ENCODE measurements at places on chromosomes 4 and X.

DNA sequence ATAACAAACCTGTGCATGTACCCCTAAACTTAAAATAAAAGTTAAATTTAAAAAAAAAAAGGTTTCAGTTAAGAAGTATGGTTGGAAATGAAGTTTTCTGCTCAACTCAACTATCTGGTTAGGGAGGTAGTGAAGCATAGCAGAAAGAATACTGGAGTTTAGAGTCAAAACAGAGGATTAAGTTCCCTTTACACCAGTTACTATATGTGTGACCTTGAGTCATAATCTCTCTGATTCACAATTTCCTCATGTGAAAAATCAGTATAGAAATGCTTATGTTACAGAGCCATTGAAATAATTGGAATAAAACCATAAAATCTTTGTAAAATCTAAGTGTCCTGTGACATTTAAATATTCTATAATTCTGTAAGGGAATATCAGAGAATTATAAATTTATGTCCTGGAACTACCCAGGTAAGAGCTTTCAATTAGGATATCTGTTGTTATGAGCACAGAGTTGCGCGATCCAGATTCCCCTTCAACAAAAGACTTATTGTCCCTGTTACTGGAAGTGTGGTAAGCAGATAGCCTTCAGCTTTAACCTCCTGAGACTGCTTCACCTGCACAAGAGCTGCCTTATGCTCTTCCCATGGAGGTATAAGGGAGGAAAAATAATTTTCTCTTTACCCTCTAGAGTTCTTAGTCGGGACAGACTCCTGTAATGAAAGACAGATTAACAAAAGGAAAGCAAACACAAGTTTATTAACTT, 203.8 kb upstream of the NRK start:
- DNase-seq = no peak

- no peak for DNase-seq
These were observed 64.9 kb downstream of the RBPJ start for GRCh38 chr4:26385690-26386089.

- DNase-seq = no peak
These were observed 823.0 kb downstream of the FAT4 start for GRCh38 chr4:126137782-126138170.

GRCh38 chr4:78184584-78184983, 127.5 kb downstream of the FRAS1 start:
- no peak for DNase-seq

GRCh38 chr4:86919561-86920223, 15.1 kb upstream of the AFF1 start:
- DNase-seq = no peak

- no peak for DNase-seq
These were observed 23.2 kb upstream of the ANOS1 start for GRCh38 chrX:8755116-8755515.

GRCh38 chr4:55215087-55215486, 89.7 kb upstream of the KDR start:
- DNase-seq = no peak

DNA sequence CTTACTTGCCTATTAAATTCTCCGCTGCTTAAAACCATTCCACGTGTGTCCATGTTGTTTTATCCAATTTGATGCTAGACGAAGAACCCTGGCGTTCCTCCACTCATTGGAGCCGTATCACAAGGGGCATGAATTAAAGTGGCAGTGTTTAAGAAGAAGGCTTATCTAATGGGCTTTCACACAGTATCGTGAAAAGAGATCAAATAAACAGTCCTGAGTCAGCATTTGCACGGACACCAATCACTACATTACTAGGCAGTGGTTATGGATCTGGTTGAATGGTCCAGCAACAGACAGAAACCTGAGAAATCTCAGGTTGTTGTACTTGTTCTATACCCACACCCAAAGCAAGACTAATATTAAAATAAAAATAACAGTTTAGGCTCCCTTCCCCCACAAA, 671.6 kb downstream of the FAT4 start:
- DNase-seq = no peak

DNA sequence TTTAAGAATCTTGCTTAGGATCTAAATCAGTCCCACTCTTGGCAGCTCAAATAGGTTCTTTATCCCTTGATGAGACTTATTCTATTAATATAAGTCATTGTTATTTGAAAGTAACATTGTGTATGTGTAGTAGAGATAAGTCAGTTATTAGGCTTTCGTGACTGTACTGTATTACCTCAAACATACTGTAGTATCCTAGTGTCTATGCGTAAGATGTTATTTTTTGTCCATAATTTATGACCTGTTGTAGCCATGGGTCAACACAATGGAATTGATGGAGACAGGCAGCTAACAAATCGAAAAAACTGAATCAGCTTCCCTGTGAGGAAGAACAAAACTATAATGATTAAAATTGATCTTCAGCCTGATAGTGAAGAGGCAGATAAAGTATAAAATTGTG, 41.8 kb downstream of the CLCN3 start:
- DNase-seq = no peak

- no peak for DNase-seq
These were observed 48.0 kb upstream of the NDST3 start for GRCh38 chr4:117986321-117986720.

- no peak for DNase-seq
These were observed 84.6 kb upstream of the PACRGL start for GRCh38 chr4:20615486-20616260.

GRCh38 chr4:48017108-48017571, 568 bp downstream of the NIPAL1 start:
- DNase-seq = peak; percentile 27

DNA sequence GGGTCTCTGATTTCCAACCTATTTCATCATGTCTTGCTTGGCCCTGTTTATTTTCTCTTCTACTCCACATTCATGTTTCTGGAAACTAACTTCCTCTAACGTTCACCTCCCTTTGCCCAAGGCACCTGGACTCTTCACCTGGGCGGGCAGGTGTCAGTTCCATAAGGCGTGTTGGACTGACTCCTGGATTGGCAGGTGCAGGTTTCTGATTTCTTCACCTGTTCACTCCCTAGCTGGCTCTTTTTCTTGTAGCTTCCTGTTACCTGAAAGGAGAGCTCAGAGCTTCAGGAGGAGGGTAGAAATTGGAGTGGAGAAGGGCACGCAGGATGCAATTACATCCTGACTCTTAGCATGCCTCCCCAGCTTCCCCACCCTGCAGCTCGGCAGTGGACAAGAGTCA, 350.8 kb upstream of the KLF3 start:
- DNase-seq = no peak

- DNase-seq = no peak
These were observed 293.2 kb upstream of the PRPS2 start for GRCh38 chrX:12497832-12498591.

- no peak for DNase-seq
These were observed 496.3 kb downstream of the PDGFC start for GRCh38 chr4:156475322-156475721.

DNA sequence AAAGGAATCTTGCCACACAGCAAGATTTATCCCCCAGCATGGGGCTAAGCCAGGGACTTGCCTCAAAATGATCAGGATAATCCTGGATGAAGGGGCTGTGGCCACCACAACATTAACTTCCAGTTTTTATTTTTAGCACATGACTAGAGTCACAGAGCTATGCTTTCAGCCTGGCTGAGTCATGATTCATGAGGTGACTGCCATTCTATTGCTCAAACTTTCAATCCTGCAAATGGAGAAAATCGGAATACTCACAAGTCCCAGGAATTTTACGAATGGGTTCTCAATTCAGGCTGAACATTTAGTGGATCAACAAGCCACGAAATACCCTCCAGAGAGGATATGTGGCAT, 70.7 kb upstream of the HPGD start:
- no peak for DNase-seq

DNA sequence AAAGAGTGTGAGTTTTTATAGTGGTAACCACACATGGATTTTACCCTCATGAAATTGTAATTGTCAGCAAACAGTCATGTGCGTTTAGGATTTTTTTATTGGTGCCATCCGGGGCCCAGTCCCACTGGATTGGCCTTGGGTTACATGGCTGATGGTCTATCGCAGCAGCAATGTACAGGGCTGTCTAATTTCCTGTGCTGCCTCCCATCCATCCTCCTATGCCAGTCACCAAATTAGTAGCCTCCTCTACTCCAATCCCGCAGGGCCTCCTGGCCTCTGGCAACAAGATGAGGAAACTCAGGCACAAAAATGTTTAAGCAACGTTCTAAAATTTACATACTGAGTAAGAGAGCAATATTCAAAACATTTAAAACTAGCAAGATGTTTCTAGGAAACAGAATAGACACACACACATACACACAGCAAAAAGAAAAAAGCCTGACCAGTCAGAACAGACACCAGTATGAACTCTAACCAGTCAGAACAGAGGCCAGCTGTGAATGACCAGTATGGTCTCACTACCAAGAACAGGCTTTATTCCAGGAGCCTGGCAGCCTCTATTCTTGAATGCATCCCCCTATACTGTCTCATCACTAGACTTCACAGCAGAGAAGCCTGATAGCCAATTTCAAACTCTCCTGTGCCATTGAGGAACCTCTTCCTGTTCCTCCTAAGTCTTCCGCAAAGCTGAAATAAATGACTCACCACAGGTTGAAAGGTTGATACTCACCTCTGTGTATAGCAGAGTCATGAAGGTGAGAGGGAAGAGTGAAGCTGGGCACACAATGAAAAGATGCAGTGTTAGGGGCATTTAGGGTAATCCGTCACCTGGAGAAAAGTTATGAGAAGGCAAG, 42.6 kb downstream of the CHRNA9 start:
- no peak for DNase-seq

DNA sequence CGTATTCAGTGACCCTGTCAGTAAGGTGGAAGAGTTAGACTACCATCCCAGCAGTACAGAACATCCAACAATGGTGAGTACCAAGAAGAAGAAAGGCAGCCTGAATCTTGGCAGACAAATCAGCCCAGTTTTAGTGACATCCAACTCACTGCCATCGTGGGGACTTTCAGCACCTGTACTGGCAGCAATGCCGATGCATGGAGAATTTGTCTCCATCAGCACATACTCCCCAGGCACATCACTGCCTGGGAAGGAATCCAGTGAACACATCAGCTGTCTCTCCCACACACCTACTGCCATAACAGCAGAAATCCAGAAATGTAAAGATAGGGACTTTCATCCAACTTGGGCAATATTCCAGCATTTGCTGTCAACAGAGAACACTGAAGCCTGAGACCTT, 29.8 kb downstream of the PTCHD1 start:
- no peak for DNase-seq

DNA sequence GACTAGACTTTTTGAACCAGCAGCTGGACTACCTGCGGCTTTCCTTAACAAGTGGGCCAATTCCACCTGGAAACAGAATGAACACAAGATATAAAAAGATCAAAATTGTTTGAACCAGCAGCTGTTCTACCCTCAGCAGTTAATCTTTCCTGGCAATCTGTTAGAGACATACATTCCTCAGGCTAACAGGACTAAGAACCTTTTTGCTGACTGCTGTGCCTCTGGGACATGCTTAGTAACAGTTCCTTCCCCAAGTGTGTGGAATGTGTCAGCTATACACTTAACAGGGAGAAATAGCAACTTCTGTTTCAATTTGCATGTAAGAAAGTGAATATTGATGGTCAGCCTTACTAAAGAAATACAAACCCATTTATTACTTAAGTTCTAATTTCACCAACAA, 554.4 kb downstream of the ARAP2 start:
- DNase-seq = no peak

- no peak for DNase-seq
These were observed 37.6 kb downstream of the EFHC2 start for GRCh38 chrX:44305921-44306320.

DNA sequence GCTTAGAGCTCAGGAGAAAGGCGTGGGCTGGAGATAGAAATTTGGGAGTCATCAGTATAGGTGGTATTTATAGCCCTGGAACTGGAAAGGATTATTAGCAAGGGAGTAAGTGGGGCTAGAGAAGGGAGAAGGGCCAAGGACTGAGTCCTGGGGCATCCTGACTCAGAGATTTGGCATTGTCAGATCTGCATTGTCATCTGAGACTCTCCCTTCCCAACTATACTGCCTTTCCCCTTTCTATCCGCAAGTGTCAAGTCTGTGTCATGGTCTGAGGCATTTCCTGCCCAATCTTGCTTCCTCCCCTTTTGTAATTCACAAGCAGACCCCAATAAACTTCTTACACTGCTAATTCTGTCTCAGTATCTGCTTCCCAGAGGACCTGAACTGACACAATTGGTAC, 24.4 kb upstream of the SLC25A43 start:
- no peak for DNase-seq

GRCh38 chr4:102007959-102008425, 217.5 kb downstream of the BANK1 start:
- DNase-seq = no peak

DNA sequence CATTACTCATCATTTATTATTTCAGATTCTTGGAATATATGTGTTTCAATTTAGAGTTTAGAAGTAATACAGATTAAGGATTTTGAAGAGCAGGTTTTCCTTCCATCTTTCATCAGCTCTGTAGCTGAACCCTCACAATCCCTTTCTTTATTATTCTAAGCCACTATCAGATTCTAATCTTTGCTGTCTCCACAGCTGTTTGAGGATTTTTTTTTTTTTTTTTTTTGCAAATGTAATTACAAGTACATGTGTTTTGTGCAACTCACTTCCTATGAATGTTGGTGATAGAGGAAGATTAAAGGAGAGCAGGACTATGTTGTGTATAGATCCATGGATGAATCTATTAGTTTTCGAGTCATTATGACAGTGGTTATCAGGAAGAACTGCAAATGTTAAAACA, 87.4 kb upstream of the TENM3 start:
- DNase-seq = no peak

DNA sequence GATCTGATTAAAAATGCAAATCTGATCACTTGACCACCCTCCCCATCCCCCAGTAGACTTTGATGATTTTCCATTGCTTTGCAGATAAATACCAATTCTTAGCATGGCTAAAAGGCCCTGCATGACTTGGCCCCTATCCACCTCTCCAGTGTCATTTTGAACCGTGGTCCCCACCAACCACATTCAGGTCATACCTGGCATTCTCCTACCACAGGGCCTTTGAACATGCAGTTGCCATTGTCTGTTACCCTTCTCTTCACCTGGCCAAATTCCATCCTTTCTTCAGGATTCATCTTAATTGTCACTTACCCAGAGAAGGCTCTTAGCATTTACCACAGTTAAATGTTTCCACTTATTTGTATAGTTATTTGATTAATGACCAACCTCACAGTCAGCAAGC, 36.9 kb upstream of the RELL1 start:
- DNase-seq = no peak

DNA sequence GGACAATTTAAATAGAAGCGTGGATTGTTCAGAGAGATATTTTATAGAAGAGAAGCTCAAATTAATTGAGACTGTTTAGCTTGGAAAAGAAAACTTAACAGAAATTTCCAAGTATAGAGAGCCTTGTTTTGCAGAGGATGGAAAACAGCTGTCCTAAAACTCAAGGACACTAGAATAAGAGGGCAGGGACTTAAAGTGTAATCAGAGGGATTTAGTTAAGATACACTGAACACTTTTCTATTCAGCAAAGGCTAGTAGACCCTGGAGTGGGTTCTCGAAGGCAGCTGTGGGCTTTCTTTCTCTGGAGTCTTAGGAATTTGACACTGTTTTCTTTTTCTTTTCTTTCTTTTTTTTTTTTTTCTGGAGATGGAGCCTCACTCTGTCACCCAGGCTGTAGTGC, 92.7 kb upstream of the ARX start:
- DNase-seq = no peak

GRCh38 chr4:37733240-37733867, 47.2 kb upstream of the RELL1 start:
- DNase-seq = no peak

- no peak for DNase-seq
These were observed 13.0 kb downstream of the RAB9B start for GRCh38 chrX:103818842-103819619.

- no peak for DNase-seq
These were observed 8.5 kb upstream of the PPEF1 start for GRCh38 chrX:18698737-18699650.

All from activated T-helper 1 cell treated with anti-CD3 and anti-CD28 coated beads, Interleukin-2, amount 50 U/mL, for 16 hours (primary cell).